ENCODE measurements at places on chromosomes 16 and 17. TPM values are rescaled to one million over a fixed set of nuclear protein-coding genes. Genes with fewer than 3 reads are reported as not detected.

DNA sequence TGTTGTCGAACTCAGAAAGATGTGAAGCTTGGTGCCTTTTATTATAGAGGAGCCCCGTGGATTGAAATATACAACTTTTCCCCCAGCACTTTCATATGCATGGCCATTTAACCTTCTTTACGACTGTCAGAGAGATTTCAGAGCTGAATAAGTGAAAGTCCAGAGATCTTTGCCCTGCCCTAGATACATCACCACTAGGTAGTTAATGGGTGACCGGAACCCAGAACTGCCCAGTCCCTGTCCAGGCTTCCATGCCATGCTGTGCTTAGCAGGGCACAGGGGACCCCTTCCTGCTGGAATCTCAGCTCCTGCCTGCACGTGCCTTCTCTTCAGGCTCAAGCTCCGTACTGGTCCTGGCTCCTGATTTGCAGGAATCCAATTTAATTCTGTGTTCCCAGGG is 32.2 kb downstream of the SRL start:
- DNase-seq: no peak

DNA sequence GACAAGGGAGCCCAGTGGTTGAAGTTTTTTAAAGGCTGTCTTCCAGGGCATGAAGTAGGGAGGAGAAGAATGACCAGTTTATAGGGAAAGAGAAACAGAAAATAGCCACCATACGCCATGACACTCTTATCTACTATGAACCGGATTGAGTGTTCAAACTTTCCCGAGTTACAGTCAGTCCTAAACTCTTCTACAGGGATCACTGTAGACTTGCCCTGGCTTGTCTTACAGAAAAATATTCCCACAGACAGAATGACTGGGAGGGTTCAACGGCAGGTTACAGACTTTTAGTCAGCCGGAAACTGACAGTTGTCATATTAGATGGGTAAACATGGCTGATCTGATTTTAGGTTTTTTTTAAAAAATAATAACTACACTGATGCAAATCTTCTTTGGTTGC is 662.5 kb upstream of the SOX9 start:
- no peak for DNase-seq

DNA sequence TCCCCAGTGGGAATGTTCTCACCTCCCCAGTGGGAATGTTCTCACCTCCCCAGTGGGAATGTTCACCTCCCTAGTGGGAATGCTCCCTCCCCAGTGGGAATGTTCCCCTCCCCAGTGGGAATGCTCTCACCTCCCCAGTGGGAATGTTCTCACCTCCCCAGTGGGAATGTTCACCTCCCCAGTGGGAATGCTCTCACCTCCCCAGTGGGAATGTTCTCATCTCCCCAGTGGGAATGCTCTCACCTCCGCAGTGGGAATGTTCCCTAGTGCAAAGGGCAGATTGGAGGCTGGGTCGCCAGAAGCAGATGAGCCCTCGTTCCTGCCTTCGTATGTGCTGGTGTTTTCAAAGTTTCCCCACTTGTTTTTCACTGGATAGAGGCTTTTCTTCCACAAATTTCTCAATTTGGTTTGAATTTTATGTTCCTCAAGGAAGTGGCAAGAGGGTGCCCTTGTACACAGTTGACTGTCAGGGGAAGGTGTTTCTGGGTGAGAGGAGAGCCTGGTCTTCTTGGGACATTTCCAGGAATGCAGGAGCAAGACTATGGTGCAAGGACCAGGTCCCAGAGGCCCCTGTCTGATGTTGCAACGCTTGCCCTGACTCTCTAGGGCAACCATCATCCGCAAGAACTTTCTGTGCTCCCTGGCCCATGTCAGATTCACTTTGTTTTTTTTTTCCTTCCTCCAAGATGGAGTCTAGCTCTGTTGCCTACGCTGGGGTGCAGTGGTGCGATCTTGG is 34.0 kb downstream of the TRARG1 start:
- no peak for DNase-seq

The PLXDC1 gene
- total RNA-seq: 17.0 TPM

DNA sequence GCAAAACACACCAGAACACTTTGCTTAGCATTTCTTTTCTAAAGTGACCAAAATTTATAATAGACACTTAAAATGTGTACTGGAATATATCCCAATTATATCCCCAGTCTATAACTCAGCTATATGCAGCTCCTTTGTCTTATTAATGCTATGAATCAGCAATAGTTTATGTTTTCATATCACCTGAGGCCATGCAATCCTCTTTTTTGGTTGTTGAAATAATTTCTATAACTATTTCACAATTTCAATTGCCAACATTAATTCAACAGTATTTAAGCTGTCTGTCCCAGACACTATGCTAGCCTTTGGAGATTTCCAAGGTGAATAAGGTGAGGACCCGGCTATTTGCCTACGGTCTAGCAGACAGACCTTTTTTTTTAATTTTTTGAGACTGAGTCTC is 17.2 kb upstream of the BMERB1 start:
- DNase-seq: no peak

The ACSM5 gene
- total RNA-seq: not detected

GRCh38 chr16:56970934-56971767 is 9.4 kb downstream of the CETP start:
- no peak for DNase-seq

The PRR29 gene
- total RNA-seq: 1.9 TPM

The KRTAP4-1 gene
- total RNA-seq: not detected

DNA sequence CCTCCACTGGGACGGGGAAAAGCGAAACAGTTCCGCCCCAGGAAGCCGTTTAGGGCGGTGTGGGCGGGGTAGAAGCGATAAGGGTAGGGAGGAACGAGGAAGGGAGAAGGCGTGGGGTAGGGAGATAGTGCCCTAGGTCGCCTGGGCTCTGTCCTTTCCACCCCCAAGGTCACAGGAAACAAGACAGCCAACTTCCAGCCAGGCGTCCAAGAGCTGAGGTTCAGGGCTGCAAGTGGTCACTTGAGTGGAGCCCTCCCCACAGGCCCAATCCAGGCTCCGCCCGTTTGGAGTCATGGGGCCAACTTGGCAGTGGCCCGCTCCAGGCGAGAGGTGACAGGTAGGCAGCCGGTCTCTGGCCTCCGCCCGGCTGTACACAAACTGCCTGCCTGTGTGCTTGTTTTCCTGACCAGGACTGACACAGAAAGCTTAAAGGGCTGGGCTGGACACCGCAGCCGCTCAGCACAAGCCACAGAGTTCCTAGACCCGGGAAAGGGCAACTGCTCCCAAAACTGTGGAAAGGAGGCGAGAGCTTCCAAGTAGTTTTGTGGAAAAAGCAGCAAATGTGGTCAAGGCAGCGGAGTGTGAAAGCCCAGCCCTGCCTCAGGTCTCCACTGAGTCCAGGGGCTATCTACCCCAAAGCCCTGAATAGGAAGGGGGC is at the start of gene RILP:
TSS of gene RILP (minus strand) at position 23 of the 658 bp plus-strand sequence. CDS start 62 bp downstream, outside the sequence.
- DNase-seq: no peak

The CRHR1 gene
- 0.36 TPM for total RNA-seq

The MYOCD gene
- total RNA-seq: 13.0 TPM

GRCh38 chr16:74450236-74450635 is 29.0 kb upstream of the CLEC18B start:
- no peak for DNase-seq
